GM12891 (cell line): ENCODE measurements at places on chromosomes 11 and 22.
A peak's percentile ranks its signal among the peaks of the same experiment; 100 is the strongest.

- DNase-seq, result no peak
Measured at GRCh38 chr22:48748113-48748859, 1079.4 kb downstream of the BRD1 start.

- DNase-seq, result no peak
Measured at GRCh38 chr11:121465709-121466062, 12.9 kb upstream of the SORL1-AS1 start.

DNA sequence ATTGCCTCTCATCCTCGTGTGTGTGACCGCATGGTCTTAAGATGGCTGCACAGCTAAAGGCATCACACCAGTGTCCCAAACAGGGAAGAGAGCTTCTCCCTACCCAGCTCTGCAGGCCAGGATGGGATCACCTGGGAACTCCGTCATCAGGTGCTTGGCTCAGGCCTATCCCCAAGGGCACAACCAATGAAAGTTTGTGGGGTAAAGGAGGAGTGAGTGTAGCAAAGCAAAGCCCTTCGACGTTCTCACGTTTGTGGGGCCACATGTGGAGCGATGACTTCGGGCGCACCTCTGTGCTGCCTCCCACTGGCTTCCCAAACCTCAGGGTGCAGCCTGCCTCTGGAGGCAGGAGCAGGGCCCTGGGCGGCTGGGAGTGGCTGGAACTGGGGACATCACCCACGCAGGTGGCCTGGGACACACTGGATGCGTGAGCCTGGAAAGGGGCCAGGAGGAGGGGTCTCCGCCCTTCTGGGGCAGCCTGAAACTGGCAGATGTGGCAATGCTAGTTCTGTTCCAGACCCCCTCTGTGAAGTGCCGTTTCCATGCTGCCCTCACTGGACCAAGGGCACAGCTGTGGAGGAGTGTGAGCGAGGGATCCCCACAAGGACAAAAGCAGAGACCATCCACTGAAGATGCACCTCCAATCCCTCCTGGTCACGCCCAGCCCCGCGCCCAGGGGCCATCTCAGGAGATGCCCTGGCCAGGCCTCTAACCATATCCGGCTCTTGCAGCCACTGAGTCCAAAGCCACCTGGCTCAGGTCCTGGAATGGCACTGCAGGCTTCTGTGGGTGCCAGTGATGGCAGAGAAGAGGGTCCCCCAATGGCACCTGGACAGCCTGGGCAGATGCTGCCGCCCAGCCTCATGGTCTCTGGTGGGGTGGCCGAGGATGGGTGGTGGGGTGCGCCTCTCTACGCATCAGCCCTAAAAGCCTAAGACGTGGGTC lies 30.6 kb upstream of the GAL start:
- DNase-seq, result no peak

DNA sequence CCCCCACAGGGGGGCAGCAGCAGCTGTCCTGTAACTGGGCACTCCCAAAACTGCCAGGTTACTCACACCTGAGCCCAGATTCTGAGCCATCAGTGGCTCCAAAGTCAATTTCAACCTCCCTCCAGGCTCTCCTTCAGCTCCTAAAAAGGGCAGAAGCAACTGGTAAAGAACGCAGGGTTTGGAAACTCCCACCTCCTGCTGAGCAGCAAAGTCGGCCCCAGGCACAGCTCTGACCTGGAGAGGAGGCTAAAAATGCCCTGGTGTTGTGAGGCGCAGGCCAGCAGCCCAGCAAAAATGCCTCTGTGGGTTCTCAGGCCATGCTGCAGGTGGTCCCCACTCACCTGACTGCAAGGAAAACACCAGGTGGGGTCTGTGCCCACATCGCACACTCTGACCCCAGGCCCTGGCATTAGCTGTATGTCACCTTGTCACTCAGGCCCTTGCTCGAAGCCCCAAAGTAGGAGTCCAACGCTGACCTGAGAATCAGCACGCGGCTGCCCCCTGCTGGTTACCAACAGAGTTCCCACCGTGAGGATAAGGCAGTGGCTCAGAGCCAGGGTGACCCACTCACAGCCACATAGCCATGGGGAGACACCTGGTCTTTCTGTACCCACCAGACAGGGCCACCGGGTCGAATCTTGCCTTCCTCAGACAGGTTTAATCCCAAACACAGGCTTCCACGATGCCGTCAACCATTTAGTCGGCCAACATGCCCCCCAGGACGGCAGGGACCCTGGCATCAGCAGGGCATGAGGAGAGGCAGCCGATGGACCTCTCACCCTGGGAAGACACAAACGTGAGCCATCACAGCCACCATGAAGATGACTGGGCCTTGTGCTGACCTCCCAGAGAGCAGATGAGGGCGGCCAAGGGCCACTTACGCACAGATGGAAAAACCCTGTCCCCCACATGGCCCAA lies 11.1 kb downstream of the POLR3H start:
- peak; percentile 81 for DNase-seq

DNA sequence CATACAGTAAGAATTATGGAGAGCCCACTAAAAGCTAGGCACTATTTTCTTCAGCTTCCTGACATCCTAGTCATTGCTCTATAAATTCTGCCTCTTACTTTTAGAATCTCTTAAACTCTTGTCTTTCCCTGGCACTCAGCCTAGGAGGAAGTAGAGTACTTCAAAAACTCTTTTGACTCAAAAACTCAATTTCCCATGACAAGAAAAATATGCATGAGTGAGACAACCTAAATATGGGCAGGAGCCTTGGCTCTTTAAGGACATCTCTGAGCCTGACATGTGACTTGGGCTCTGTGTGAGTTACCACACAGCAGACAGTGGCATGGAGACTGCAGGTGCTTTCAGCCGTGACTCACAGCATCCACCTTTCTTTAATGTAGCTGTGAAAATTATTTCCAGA lies 97.5 kb upstream of the CCDC179 start:
- DNase-seq, result no peak

DNA sequence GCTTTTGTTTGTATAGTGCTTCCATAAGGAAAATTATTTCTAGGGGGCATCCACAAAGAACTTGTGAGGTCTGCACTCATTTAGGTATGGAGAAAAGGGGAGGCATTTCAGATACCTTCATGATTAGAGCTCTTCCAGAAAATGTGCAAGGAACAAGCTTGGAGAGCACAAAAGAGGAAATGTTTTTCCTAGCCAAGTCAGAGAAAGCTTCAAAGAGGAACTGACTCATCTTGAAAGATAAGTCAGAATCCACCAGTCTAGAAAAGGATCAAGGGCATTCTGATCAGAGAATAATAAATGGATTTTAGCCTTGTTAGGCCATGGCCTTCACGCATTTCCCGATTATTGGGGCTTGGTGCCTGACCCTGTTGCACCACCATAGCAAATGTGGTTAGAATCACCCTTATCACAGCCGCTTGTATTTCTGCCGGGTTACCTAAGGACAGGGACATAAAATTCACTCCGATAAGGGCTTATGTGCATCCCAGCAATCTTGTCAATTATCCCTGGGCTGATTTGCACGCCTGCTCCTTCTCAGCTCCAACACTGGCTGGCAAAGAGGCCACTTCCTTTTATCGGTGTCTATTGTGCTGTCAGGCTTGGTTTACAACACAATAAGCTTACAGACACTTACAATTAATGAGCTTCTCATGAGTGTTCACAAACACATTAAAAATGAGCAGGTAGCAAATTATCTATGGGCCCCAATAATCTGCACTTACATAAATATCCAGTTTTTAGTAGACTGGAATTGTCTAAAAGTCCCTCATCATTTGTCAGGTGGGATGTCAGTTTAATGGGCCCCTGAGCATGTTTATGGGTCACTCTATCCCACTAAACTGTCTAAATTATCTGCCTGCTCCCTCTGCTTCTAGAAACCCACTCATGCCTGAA lies 613.5 kb downstream of the SOX6 start:
- DNase-seq, result no peak

DNA sequence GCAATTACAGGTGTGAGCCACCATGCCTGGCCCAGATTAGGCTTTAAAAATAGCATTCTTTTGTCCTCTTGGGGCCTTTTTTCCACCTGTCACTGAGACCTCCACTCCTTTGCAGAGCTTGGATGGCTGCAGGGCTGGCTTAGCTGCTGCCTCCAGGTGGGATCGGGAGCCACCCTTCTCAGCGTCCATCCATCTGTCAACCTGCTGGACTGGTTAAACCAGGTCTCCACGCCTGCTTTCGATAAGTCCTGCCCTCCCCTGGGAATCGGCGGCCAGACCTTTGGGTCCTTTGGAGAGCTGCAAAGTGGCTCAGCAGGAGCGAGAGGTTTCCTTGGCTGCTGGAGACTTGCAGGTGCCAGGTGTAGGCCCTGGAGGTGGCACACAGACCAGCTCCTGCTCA lies 23.4 kb upstream of the GRAMD4 start:
- no peak for DNase-seq

GRCh38 chr22:44630826-44631225 lies 71.2 kb upstream of the PRR5 start:
- no peak for DNase-seq

DNA sequence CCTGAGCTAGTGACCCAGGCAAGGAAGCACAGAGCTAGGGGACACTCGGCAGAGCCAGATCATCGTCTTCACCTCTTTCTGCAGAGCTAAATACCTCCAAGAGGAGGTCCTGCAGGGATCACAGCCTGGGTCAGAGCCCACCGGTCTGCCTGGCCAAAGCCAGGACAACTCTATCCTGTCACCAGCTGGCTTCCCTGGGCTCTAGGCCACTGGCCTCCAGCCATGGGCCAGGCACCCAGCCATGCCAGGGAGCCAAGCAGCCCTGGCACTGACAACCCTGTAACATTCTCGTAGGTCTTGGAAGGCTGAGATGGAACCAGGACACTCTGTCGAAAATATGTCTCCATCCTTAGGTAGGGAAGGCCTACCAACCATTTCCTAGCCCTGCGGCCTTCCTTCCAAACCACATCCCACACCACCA lies 270.1 kb downstream of the BUD13 start:
- no peak for DNase-seq

- no peak for DNase-seq
Measured at GRCh38 chr22:41198027-41198580, 7.0 kb upstream of the L3MBTL2 start.

DNA sequence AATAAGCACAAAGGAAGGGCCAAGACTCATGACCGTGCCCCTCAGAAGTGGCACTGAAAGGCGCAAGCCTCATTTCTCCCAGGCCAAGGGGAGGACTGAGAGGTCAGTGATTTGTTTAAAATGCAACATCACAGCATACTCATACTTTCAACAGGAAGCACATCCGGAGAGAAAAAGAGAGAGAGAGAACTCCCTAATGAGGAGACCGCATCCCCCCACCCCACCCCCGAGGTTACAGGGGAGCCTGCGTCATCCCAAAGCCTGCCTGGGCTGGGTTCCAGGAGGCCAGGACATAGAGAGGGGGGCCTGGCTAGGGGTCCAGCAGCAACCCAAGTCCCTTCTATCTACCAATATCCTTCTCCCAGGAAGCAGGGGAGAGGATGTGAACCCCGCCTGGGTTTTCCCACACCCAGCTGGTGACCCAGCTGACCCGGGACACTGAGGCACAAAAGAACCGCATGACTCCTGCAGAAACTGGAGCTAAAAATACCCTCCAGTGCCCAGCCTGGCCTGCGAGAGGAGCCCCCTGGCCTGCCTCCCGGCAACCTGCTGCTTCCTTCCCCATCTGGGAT lies 3.8 kb downstream of the CSNK1E start:
- no peak for DNase-seq

DNA sequence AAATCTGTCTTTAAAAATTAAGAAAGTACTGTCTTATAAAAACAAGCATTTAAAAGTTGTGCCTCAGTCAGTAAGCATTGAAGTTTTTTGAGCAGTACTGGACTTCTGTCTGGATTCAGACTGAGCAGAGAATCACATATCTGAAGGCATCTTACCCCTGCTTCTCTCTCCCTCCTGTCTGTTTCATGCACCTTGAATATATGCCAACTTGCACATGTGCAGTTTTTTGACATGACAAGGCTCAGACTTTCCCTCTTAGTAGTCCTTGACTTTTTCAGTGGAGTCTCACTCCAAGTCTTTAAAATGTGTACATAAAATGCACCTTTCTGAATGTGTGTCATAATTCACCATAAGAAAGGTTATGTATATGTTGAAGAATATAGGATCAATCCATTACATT lies 19.8 kb downstream of the SPECC1L start:
- no peak for DNase-seq

DNA sequence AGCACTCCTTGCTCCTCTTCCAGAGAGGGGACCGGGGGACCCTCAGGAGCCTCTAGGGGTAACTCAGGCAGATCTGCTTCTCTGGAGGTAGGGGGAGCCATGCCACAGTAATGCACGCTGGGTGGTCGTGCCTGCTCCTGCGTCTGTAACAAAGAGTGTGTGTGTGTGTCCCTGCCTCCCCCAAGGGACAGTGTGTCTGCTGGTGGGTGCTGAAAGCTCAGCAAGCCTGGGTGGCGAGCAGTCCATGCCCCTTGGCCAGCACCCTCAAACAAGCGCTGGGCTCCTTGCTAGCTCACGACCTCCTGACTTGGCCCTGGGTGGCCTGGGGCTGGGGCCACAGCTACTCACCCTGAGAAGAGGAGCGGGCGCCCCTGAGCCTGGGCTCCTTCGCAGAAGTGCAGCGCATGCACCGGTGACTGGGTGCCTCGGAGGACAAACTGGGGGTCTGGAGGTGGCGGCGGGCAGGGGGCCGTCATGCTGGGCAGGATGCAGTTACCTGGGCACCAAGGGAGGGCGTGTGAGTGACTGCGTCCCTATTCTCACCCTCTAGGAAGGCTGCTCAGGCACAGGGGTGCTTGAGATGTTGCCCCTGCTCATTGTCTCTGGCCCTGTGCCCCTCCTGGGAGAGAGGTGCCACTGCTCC lies 33.7 kb downstream of the GNB1L start:
- peak; percentile 14 for DNase-seq

DNA sequence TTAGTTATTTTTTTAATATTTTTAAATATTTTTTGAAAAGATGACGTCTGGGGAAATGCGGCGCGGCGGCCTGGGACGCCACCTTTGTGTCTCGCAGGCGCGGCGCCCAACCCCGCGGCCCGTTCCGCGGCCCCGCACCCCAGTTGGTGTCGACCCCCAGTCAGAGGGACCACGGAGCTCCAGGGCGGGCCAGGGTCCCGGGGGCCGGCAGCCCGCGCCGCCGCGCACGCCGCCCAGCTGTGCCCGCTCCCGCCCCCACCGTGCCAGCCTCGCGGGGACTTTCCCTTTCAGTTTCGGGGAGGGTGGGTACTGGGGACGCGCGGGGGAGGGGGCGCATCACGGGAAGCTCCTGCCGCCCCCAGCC lies 1.6 kb downstream of the CCND1 start:
- no peak for DNase-seq

DNA sequence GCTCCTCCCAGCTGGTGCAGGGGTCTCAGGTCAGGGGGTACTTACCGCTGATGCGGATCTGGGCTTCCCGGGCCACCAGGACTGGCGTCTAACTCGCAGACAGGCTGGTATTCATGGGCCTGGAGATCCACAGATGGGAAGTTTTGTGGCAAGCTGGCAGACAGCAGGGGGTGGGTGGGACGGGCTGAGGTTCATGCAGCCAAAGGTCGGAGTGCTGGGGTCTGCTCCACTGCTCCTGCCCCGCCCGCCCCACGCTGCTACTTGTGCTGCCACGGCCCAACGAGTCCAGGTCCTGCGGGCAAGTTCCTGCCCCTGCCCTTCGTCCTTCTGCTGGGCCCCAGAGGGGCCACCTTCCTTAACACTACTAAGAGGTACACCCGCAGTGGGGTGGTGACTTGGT lies 3.1 kb downstream of the ACY3 start:
- DNase-seq, result no peak
